ENCODE measurements at places on chromosomes 3 and 15. TPM values are rescaled to one million over a fixed set of nuclear protein-coding genes. Genes with fewer than 3 reads are reported as not detected.
A peak's percentile ranks its signal among the peaks of the same experiment; 100 is the strongest.

Gene PIERCE2
- 1.9 TPM for total RNA-seq

Gene CLDN16
- not detected for total RNA-seq

- H3K27me3 ChIP-seq = peaks cover 2% of the 10 kb centered on the region
- no peak overlapping the region for H3K27ac ChIP-seq
- DNase-seq = no peak
- no peak overlapping the region for H3K4me3 ChIP-seq
- H3K36me3 ChIP-seq = no peaks in the 10 kb centered on the region
- H3K4me1 ChIP-seq = peaks cover 5% of the 10 kb centered on the region
These were observed 27.7 kb upstream of the P4HTM start for GRCh38 chr3:48962340-48962739.

GRCh38 chr3:35291471-35292236 lies 347.7 kb upstream of the ARPP21 start:
- no peaks in the 10 kb centered on the region for H3K36me3 ChIP-seq
- H3K4me1 ChIP-seq = peaks cover 4% of the 10 kb centered on the region
- no peak overlapping the region for H3K27ac ChIP-seq
- no peak overlapping the region for H3K4me3 ChIP-seq

- peak overlapping the region; percentile 92 for H3K27ac ChIP-seq
- H3K4me1 ChIP-seq = peaks cover 19% of the 10 kb centered on the region
- peak; percentile 75 for DNase-seq
- peaks cover 4% of the 10 kb centered on the region for H3K27me3 ChIP-seq
These were observed 222.2 kb upstream of the TRIM42 start for GRCh38 chr3:140455521-140456214.

DNA sequence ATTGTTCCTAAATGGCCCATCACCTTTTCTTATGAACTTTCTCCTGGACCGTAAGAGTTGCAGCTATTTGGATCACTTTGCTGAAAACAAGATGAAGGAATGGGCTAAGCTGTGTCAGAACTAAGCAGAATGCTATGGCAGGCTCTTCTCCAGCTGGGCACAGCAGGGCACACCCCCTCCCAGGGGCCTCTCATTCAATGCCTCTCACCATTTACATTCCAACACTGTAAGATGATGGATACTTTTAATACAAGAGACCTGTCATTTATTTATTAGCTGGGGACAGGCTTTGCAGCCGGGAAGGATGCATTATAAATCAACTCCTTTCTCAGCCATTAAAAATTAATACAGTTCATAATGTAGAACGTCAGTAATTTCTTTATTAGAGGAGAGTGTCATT lies 240.1 kb downstream of the NTRK3 start:
- peaks cover 14% of the 10 kb centered on the region for H3K4me1 ChIP-seq
- H3K36me3 ChIP-seq = peaks cover 13% of the 10 kb centered on the region
- no peak overlapping the region for H3K4me3 ChIP-seq
- H3K27ac ChIP-seq = no peak overlapping the region
- no peak for DNase-seq
- H3K27me3 ChIP-seq = peaks cover 4% of the 10 kb centered on the region

- no peak overlapping the region for H3K27ac ChIP-seq
- H3K27me3 ChIP-seq = peaks cover 7% of the 10 kb centered on the region
- H3K4me3 ChIP-seq = no peak overlapping the region
- no peak for DNase-seq
- no peaks in the 10 kb centered on the region for H3K36me3 ChIP-seq
These were observed 4.3 kb upstream of the MYL3 start for GRCh38 chr3:46867550-46867898.

Gene LRRFIP2
- 45.3 TPM for total RNA-seq

- peaks cover 4% of the 10 kb centered on the region for H3K36me3 ChIP-seq
- H3K4me3 ChIP-seq = no peak overlapping the region
- H3K27me3 ChIP-seq = no peaks in the 10 kb centered on the region
- DNase-seq = no peak
- H3K4me1 ChIP-seq = peaks cover 7% of the 10 kb centered on the region
These were observed 9.5 kb upstream of the DOCK3 start for GRCh38 chr3:50665081-50665840.

- no peak overlapping the region for H3K4me3 ChIP-seq
- H3K4me1 ChIP-seq = peaks cover 3% of the 10 kb centered on the region
- no peak overlapping the region for H3K27ac ChIP-seq
- DNase-seq = no peak
These were observed 22.9 kb upstream of the KIF23 start for GRCh38 chr15:69391046-69391757.

Gene GOLGA8R
- not detected for total RNA-seq

DNA sequence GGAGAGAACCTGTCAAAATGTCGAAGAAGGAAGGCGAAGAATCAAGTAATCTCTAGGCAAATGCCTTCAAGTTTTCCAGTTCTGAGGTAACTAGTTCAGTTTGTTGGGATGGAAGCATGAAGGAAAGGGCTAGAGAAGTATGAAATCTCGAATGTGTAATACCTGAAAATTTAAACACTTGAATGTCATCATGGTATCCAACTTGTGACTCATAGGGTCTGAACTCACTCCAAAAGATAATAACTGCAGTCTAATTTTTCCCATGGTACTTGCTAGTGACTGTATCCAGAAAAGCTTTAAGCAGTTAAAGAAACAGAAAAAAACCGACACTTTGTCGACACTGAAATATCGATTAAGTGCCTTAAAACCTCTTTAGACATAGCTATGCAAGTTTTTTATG lies 102.9 kb upstream of the CHRM5 start:
- H3K4me3 ChIP-seq = no peak overlapping the region
- H3K4me1 ChIP-seq = no peaks in the 10 kb centered on the region
- H3K27ac ChIP-seq = no peak overlapping the region
- no peaks in the 10 kb centered on the region for H3K27me3 ChIP-seq

- H3K27me3 ChIP-seq = peaks cover 2% of the 10 kb centered on the region
- H3K27ac ChIP-seq = no peak overlapping the region
- H3K4me1 ChIP-seq = no peaks in the 10 kb centered on the region
- peak; percentile 91 for DNase-seq
These were observed 16.3 kb upstream of the JMJD7 start for GRCh38 chr15:41811432-41812195.

Gene REC114
- total RNA-seq = not detected

DNA sequence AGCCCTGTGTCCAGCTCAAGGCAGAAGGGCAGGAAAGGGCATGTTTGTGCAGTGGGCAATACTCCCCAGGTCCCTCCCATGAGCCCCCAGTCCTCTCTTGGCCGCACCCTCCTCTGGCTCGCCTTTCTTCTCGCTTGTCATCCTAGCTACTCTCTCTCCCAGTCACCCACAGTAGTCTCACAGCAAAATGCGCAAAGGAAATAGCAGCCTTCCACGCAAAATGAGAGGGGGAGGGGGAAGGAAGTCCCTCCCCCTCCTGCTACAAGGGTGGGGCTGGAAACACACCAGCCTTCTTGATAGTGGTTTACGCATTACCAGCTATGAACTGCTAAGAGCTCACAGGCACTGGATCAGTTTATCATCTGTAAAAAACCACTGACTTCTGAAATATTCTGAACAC lies 83.8 kb downstream of the GADL1 start:
- H3K27me3 ChIP-seq = peaks cover 5% of the 10 kb centered on the region
- no peak for DNase-seq
- no peak overlapping the region for H3K4me3 ChIP-seq
- H3K27ac ChIP-seq = no peak overlapping the region
- H3K4me1 ChIP-seq = peaks cover 5% of the 10 kb centered on the region

- peaks cover 6% of the 10 kb centered on the region for H3K4me1 ChIP-seq
- DNase-seq = no peak
- H3K36me3 ChIP-seq = no peaks in the 10 kb centered on the region
- peaks cover 6% of the 10 kb centered on the region for H3K27me3 ChIP-seq
- no peak overlapping the region for H3K27ac ChIP-seq
These were observed 77.2 kb upstream of the VGLL4 start for GRCh38 chr3:11720917-11721411.

- no peak overlapping the region for H3K27ac ChIP-seq
- H3K36me3 ChIP-seq = peaks cover 6% of the 10 kb centered on the region
- DNase-seq = no peak
- H3K27me3 ChIP-seq = peaks cover 4% of the 10 kb centered on the region
- H3K4me1 ChIP-seq = peaks cover 9% of the 10 kb centered on the region
- H3K4me3 ChIP-seq = no peak overlapping the region
These were observed 4.8 kb upstream of the RGMA start for GRCh38 chr15:93093765-93094164.

Gene PHLDB2
- 18.7 TPM for total RNA-seq
